ENCODE measurements at places on chromosomes 1 and 21. TPM values are rescaled to one million over a fixed set of nuclear protein-coding genes. Genes with fewer than 3 reads are reported as not detected.

The AIRE gene
- total RNA-seq, result not detected

DNA sequence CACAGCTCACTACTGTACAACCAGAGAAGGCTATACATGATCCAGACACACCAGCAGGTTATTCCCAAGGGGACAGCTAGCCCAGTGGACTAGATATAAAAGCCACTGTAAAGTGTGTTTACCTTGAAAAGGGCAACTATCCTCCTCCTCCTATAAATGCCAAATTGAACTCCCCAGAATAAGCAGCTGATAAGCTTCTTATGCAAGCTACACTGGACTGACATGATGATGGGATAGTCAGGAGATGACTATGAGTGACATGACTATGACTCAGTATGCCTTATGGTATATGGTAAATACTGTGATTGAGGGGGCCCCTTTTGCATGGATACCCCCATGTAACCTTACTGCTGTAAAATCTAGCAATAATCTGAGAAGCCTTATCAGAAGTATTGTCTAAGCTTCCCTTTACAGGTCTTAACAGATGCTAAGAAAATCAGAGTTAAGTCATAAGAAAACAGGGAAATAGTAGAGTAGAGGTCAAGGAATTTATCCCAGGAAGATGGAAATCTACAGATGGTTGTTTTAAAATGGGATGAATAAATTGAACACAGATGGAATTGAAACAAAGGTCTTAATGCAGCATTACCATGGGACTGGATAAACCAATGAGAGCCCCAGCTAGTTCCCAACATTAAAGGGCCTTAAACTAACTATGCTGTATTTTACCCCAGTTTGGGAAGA lies 55.8 kb downstream of the TRIM33 start:
- DNase-seq, result no peak

The GALNT2 gene
- total RNA-seq, result 42.6 TPM

DNA sequence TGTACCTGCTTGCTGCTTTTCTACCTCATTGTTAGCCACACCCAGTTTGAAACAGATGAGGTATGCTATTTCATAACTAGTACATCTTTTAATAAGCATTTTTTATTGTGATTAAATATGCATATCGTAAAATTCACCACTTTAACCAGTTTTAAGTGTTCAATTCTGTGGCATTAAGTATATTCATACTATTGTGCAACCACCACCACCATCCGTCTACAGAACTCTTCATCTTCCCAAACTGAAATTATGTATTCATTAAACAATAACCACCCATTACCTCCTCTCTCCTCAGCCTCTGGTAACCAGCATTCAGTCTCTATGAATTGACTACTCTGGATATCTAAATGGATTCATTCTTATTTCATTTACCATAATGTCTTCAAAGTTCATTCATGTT lies 20.1 kb downstream of the DR1 start:
- no peak for DNase-seq

The FCRLA gene
- 0.15 TPM for total RNA-seq

DNA sequence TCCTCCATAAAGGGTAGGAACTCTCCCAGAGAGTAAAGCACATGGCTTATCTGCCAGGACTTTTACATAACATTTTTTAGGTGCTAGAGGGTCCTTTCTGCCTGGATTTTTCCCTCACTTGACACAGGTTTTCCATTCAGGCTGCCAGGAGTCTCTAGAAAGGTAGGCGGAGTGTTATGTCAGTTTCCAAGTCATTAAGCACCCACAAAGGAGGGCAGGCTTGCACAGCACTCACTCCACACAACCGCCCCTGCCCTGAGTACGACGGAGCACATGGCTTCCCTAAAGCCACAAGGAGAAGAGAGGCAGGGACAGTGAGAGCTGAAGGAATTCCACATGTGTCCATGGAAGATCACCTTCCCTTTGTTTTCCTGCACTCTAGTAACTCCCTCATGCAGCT lies 55.7 kb downstream of the CAPZB start:
- no peak for DNase-seq
